Small intestine (tissue), 16 donors: ENCODE measurements at places on chromosomes 13 and 19.
A peak's percentile ranks its signal among the peaks of the same experiment; 100 is the strongest.

- no peak for DNase-seq
Measured at GRCh38 chr19:3980353-3981251, 4.7 kb downstream of the EEF2 start.

DNA sequence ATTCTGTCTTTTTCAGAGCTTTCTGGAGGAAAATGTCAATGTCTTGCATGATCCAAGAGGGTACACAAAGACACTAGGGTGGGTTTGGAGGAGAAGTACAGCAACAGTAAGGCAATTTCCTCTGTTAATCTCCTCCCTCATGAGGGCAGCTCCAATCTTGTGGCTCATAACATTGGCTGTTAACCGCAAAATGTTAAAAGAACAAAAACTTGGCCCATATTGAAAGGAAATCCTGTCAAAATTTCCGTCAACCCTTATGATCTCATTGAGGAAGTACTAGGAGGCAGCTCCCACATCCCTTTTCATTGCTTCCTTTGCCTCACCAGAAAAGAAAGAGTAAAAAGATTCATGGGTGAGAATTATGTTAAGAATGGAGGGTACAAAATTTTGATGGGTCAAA, 11.6 kb downstream of the OXGR1 start:
- no peak for DNase-seq

- DNase-seq, result no peak
Measured at GRCh38 chr19:42281146-42281826, 12.2 kb downstream of the CIC start.

GRCh38 chr19:4297901-4298809, 4.0 kb downstream of the TMIGD2 start:
- peak; percentile 22 for DNase-seq

GRCh38 chr19:12955996-12956395, 1.0 kb downstream of the GADD45GIP1 start:
- no peak for DNase-seq

DNA sequence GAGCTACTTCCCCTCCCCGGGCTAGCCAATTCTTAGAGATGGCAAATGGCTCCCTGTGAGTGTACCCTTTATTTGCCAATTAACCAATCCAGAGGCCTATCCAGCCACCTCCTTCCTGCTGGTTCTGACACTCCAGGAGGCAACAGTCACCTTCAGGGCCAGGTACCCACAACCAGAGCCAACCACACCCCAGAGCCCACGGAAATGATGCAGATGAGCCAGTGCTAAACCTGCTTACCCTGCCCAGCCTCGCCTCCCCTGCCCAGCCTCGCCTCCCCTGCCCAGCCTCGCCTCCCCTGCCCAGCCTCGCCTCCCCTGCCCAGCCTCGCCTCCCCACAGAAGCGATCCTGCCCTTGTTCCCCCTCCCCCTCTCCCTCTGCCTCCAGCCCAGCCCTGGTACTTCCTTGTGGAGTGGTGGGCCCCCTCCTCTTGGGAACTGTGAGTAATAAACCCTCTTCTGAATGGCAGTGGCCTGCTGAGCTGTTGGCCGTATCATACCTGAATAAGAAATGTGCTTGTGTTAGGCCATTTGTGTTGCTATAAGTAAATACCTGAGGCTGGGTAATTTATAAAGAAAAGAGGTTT, 173.8 kb upstream of the RNF113B start:
- DNase-seq, result no peak

- DNase-seq, result no peak
Measured at GRCh38 chr19:51142119-51142518, at the start of gene SIGLEC7. Gene SIGLEC7 (plus strand): TSS chr19:51142301. CDS start chr19:51142370, 69 bp downstream.

- DNase-seq, result no peak
Measured at GRCh38 chr19:4326837-4327251, 11.8 kb downstream of the STAP2 start.
